ENCODE measurements at places on chromosomes 2 and 18.

- DNase-seq: no peak
Observed at GRCh38 chr2:233979748-233980147, 62.6 kb downstream of the TRPM8 start.

DNA sequence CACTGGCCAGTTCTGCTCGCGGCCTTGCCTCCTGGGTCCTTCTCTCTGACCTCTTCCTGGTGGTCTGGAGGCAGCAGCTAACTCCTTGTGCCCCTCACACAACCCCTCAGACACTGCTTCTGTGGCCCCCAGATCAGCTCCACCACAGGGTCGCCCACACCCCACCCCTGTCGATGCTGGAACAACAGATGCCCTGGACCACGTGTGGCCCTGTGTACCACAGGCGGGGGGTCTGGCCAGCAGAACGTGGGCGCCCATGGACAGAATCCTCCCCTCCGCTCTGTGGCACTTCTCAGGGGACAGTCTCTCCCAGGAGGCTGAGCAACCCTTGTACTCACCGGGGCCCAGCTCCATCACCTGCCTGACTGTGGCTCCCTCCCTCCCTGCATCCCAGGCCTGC is 245.6 kb downstream of the NDUFA10 start:
- DNase-seq: no peak

DNA sequence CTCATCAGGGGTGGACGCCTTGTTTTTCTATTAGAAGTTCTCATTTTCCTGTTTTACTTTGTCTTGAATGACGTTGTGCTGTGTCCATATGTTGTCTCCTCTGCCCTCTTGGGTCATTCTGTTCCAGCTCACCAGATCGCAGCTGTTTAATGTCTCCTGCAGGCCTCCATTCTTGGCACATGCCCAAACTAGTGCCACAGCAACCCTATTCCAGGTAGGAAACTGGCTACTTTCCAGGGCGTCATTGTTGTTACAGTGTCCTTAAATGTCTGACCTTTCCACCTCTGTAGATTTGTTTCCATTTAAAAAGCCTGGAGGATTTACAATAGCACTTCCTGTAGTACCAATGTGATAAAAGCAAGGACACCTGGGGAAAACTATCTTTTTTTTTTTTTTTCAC is 500.7 kb downstream of the METTL4 start:
- DNase-seq: no peak

GRCh38 chr2:147952118-147952517 is 68.4 kb downstream of the ORC4 start:
- no peak for DNase-seq

DNA sequence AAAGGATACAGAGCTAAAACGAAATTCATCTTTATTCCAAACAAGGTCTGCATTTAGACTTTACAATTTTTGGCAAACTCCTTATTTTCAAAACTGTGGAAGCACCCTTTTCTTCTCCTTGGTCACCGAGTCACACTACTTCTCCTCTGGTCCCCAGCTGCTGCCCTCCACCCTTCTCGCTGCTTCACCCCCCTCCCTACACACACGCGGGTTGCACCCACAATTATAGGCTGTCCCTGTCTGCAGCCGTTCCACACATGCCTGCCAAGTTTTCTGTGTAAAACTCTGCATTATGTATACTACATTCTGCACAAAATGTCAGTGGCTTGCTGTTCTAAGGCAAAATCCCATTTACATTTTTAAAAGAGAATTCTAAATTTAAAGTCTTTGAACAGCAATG is 63.5 kb downstream of the PTPN2 start:
- DNase-seq: no peak

GRCh38 chr2:19529677-19530076 is 171.3 kb upstream of the OSR1 start:
- DNase-seq: no peak

GRCh38 chr2:178404368-178404767 is 46.6 kb downstream of the PRKRA start:
- no peak for DNase-seq

DNA sequence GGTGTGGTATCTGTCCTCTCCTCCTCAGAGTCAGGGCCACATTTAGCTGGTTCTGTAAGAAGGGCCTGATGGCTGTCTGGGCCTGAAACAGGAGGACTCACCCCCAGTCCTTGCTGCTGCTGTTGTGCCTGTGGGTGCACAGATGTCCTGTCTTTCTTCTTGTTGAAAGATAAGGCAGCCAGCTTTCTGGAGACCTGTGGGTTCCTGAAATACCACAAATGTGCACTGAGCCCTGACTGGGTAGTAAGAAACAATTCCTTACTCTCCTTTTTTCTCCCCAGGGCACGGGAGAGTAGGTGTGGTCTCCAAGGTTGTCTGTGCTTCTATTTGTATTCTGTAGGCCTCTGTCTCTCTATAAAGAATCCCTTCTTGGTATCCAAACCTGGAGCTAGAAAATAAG is 96.2 kb upstream of the DLX2 start:
- DNase-seq: no peak

GRCh38 chr2:213065583-213066442 is 85.6 kb downstream of the IKZF2 start:
- no peak for DNase-seq

DNA sequence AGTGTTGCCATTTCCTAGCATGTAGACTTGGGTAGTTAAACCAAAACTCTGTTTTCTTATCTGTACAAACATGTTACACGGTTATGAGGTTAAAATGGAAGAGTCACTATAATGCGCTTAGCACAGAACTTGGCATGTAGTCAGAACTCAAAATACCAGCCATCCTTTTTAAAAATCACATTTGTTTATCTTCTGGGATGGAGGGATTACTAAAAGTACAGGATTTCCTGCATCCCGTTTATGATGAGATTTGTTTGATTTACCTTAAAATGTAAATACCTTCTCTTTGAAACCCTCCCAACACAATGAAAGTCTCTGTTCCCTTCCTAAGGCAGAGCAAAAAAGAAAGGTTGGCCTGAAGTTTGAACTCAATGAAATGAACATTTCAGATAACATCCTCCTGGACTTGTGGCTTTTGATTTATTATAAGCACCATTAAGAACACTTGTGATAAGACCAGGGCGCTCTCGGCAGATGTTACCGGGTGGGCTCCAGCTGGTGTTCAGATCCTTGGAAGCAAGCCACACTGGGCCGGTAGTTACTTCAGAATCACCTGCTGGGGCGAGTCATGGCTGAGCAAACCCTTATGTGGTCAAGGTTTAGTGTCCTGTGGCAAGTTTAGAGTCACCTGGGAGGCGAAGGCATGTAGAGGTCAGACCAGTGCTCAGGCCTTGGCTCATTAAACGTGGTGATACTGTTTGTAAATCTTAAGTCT is 105.7 kb downstream of the MGAT5 start:
- DNase-seq: no peak

DNA sequence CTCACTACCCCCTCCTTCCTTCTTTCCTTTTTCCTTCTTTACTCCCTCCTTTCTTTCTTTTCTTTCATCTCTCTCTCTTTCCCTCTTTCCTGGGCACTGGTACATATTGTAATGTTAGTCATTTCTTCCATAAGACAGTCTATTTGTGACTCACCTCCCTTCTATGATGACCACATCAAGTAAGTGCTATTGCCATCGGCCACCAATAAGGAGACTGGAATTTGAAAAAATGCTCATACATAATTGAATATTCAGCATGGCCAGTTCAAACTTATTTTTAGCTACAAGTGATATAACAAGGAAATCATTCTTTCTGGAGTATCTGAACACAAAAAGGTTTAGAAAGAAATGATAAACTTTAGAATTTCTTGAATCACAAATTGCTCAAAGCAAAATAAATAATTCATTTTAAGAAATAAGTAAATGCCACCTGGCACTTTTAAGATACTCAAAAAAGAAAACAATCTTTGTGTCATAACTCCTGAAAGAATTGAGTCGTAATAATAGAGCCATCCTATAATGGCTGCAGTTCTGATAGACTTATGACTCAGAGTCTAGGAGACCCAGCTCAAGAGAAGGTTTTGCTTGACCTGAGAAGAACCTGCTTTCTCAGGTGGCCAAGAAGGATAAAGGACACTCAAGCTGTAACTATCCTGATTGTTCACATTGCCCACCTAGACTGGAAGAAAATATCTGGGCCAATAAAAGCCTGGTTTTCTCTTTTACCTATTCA is 51.6 kb upstream of the CCBE1 start:
- no peak for DNase-seq

DNA sequence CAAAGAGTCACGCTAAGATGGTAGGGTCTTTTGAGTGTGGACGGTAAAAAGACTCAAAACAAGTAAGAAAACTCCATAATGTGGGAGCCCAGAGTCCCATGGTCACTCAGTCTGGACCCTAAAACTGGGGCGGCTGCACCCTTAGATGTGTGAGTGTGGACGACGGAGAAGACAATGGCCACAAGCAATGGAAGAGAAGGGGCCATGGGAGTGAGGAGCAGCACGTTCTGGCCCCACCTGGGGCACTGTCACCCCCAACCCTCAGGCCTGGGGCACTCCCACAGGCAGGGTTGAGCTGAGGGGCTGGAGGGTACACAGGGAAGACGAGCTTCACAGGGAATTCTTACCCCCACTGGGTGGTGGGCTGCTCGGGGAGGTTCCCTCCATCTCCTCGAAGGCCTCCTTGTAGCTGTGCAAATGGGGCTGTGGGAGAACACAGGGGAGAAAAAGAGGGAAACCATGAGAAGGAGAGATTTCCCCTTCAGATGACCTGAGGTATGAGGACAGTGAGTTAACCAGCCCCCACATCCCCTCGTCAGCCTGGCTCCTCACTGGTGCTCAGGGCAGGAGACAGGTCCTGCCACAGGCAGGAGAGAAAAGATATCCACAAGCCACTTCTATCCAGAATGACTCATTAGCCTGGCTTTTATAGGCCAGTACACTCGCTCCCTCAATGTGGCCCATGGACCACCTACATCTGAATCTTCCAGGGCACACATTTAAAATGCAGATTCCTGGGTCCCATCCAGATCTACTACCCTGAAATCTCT is 167.9 kb downstream of the TNS1 start:
- DNase-seq: no peak

- DNase-seq: no peak
Observed at GRCh38 chr2:147600223-147600622, 244.6 kb upstream of the ACVR2A start.

DNA sequence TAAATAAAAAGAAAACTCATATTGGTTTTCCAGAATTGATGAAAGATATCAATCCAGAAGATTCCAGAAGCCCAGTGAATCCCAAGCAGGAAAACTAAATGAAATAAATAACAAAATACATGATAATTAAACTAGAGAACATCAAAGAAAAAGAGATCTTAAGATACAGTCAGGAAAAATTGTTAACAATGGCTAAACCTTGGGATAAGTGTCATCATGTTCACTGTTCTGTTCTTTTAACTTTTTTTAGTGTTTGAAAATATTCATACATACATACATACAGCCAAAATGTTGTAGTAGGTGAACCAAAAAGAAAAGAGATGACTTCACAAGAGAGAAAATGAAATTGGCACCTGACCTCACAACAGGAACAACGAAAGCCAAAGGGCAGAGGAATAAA is 72.2 kb upstream of the MYCN start:
- DNase-seq: no peak

- DNase-seq: no peak
Observed at GRCh38 chr2:198628596-198628995, 824.2 kb downstream of the PLCL1 start.

DNA sequence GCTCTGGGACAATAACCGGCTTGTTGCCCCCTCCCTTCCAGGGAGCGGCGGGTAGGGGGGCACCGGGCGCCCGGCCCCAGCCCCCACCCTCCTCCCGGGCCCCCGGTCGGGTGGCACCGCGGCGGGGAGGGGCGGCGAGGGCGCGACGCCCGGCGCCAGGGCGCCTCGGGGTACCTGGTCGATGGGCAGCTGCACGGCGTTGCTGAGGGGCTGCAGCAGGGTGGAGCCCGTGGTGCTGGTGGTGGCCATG is 193 bp downstream of the MBOAT2 start:
- DNase-seq: no peak

DNA sequence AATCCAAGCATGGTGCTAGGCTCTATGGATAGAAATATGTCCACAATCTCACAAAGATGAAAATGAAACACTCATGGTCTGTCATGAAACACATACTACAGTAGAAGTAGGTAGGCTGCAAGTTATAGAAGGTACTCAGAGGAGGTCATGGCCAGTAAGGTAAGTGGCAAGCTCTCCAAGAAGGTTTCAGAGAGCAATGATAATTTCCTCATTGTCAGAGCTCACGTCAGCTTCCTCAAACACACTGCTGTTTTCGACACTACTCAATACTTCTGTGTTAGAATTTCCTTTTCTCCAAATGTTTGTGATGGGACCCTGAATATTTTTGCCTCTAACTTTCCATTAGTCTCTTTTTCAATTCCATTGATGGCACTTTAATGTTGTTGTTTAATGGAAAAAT is 25.5 kb downstream of the CCDC141 start:
- no peak for DNase-seq

DNA sequence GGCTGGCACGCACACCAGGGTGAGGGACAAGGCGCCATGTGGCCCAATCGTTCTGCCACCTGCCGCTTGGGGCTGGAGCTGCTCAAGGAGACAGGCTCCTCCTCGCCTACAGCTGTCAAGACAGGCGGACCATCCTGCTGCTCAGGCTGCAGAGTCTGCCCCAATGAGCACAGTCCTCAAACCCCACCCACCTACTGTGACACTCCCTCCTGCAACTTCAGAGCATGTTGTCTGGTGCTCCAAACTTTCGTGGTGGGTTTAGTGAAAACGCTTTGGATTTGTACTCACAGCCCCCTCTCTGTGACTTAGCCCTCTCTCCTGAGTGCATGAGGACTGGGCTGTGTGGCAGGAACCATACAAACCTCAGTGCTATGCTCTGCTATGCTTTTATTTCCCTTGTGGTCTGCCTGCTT is 23.2 kb upstream of the SLC35F6 start:
- DNase-seq: no peak

- DNase-seq: no peak
Observed at GRCh38 chr2:235583144-235583543, 89.3 kb downstream of the AGAP1 start.

DNA sequence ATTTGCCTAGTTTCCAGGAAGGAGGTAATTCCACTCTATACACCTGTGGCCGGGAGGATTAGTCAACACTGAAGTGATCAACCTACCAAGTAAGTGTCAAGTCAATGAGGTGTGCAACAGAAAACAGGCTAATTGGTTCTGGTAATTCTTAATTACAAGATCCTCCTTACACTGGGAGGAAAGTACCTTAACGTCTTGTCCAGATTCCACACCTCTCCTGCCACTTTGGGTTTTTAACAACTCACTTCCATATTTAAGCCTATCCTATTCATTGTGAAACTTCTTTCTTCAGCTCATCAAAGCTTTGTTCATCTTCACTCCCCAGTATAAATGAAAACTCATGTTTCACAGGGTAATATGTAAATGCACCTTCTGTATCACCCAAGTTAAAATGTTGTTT is 22.0 kb upstream of the MAP4K4 start:
- DNase-seq: no peak

DNA sequence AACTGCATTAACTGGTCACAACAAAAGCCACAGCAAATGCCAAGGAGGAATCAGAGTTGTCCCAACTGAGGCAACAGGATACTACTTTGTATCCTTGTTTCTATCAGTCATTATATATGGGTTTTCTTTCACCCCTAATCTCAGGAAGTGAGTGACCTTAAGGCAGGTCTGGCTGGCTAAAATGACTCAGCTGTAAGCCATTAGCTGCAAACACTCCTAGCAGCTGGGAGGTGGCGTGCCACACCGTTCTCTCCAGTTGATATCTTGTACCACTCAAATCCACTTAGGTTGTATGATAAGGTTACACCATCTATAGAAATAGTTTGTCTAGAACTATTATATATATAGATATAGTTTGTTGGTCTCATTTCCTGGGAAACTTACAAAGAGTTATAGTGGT is 171.1 kb upstream of the MC4R start:
- no peak for DNase-seq

GRCh38 chr2:56801214-56801613 is 617.4 kb downstream of the CCDC85A start:
- no peak for DNase-seq
